ENCODE measurements at places on chromosomes 12 and 14.

DNA sequence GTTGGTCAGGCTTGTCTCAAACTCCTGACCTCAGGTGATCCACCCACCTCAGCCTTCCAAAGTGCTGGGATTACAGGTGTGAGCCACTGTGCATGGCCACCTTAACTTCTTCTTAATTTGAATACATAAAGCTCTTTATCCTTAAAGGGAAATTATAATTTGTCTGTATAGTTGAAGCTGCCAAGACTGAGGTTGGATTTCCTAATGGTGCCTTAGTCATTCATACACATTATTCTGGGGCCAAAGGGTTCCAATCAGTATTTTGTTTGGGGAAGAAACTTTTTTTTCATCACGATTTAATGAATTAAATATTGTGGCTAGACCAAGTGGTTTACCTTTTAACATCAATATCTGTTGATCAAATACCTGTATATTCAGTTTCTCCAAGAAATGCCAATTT is 135.9 kb downstream of the SYT1 start:
- peak; percentile 1 for DNase-seq

GRCh38 chr12:103530307-103531066 is 34.7 kb upstream of the C12orf42 start:
- no peak for DNase-seq

- DNase-seq: no peak
Observed at GRCh38 chr14:103508521-103509329, 13.9 kb downstream of the CKB start.

DNA sequence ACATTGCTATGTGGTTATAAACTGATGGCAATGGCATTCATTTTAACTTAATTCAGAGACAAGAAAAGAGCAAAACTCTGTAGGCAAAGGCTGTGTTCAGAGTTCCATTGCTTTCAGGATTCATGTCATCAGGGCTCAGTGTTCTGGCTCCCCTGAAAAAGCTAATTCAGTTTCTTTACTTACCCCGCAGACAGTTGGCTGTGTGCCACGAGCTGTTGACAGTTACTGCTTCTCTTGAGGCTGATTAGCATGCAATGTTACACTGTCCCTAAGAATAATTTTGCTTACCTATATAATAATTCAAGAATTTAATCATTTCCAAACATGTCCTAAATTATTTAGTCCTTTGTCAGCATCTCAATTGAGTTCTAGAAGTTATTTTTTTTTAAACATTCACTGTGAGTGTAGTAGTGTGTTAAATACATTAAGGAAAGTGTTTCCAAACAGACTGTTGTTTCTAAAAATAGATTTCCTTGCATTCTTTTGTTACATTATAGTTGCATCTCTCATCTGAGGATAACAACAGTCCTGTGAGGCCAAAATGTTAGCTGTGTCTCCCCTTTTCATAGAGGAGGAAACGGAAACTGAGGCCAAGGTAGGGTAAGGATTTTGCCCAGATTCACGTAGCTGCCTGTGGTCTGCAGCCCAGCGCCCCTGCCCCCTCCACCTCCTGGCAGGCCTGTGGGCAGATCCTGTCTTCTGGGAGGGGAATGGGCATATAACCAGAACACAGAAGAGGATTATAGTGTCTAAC is 98.6 kb downstream of the PELI2 start:
- peak; percentile 42 for DNase-seq

DNA sequence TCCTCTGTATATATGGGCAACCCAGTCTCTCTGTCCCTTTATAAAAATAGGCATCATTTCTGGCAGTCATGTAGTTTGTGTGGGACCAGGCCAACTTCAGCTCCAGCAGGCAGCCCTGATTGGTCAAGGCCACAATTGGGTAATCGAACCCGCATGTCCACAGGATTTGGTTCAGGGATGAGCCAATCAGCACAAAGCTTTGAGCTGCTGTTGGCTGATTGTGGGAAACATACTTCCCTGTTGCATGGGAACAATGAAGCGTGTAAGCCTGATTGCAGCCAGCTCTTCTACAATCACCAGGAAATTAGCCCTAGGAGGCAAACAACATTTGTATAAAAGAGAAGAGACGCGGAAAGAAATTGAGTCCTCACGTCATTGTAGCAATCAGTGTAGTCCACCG is 328.6 kb downstream of the PCNX1 start:
- peak; percentile 92 for DNase-seq

DNA sequence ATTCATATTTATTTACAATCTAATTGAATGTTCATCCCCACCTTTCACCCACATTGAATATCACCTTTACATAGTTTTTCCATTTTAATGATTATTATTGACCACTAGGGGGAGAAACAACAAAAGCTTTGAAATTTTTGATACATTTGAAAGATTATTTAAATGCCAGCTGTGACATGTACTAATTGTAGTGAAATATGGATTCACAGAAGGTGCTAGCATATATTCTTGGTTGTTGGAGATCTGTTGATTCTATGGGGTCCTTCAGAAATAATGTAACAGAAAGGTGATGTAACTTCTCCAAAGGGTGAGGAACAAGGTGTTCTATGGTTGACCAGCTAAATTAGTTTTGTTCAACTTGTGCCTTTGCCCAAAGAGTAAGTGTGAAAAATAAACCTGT is 22.4 kb upstream of the GPR33 start:
- peak; percentile 8 for DNase-seq

DNA sequence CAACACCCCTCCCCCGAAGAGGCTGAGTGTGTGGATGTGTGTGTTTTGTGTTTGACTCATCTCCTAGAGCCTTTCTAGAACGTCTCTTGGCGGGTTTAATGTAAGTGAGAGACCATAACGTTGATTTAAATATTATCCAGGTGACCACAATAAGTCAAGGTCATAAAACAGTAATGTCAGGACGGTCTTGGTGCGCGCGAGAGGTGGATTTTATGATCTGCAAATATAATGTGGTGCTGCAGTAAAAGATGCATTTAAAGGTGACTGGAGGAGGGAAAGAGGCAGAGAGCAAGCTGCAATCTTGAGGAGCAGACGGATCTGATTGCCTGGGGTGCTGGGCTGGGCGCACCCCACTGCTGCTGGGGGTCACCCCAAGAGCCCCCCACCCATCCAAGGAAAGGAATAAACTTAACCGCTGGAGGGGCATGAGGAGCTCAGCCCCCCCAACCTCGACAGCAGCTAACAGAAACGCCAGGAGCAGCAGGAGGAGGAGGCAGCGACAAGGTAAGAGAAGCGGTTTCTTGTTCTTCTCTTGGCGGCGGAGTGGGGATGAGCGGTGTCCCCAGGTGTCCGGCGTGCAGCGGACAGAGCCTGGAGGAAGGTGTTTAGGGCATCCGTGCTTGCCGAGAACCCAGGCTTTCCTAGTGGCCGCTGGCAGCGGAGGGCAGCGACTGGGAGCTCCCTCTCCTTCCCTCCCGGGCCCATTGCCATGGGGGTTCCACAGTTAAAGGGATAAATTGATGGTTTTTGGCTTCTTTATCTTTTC is 5.5 kb downstream of the HOXC10 start:
- no peak for DNase-seq

GRCh38 chr12:31118347-31119191 is 44.9 kb downstream of the DDX11 start:
- DNase-seq: no peak

DNA sequence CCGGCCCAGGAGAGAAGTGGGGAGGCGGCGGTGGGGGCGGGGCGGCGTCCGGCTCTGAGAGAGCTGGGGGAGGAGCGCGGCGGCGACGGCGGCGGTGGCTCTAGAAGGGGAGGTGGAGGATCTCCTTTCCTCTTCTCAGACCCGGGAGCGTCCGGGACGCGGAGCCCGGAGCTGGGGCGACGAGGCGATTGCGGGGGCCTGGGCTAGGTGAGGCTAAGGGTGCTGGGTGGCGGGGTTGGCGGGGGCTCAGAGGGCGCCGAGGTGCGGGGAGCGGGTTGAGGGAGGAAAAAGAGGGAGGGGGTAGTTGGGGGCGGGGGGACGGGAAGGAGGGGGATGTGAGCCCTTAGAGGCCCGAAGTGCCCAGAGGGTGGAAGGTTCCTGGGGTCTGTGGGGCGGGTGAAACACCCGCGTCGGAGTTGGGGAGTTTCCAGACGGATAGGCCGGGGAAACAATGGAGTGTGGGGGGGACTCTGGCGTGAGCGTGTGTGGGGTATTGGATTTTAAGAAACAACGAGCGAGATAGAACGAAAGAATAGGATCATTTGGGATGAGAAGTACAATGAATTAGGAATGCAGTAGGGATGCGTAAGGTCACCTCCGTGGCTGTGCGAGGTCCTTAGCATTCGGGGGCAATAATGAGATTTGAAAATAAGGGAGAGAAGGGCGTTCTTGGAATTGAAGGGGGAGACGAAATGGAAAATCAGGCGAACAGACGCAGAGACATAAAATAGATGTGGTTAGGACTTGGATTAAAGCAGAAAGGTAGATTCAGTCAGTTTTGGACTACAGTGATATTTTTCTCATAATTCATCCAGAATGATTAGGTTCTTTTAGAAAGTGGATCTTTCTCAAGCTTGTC is at the start of gene SPATS2:
Gene SPATS2, plus strand, starts transcription at position 82 of the 859 bp plus-strand sequence. CDS start 93,551 bp downstream, outside the sequence.
- DNase-seq: no peak

DNA sequence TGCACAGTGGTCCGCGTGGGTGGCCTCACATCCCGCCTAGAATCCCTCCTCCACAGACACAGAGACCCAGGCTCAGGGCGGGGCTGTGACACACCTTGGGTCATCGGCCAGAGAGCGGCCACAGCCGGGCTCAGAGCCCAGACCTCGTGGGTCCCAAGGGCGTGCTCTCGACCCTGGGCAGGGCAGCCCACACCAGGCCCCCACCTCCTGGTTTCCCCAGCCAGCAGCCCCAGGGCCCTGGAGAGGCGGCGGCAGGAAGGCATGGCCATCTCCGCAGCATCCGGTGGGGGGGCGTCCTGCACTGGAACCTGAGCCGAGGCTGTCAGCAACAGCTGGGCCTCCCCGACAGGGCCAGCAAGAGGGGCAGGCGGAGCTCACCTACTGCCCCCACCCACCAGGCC is 15.2 kb downstream of the JAG2 start:
- no peak for DNase-seq

- DNase-seq: no peak
Observed at GRCh38 chr14:54127526-54127925, 170.9 kb upstream of the BMP4 start.

GRCh38 chr12:92634202-92634601 is 68.6 kb upstream of the PLEKHG7 start:
- DNase-seq: no peak

DNA sequence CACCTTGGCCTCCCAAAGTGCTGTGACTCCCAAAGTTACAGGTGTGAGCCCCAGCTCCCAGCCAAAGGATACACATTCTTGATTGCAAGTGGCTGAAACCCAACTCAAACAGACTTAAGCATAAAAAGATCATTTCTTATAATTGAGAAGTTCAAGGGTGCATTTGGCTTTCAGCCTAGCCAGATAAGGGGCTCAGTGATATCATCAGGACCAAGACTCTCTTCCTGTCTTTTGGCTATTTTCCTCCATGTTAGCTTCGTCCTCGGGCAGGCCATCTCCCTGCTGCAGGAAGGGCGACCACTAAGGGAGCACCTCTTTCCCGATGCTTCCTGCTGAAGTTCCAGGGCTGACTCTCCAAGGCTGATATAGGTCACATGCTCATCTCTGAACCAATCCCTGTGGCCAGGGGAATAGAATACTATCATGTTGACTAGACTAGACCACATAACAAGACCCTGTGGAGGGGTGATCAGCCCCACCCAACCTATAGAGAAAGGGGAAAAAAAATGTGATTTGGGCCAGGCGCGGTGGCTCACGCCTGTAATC is 9.8 kb upstream of the KRT8 start:
- DNase-seq: no peak

GRCh38 chr14:101509730-101510371 is 51.4 kb upstream of the DIO3 start:
- DNase-seq: no peak

- DNase-seq: no peak
Observed at GRCh38 chr12:74515849-74516248, 21.8 kb upstream of the ATXN7L3B start.

DNA sequence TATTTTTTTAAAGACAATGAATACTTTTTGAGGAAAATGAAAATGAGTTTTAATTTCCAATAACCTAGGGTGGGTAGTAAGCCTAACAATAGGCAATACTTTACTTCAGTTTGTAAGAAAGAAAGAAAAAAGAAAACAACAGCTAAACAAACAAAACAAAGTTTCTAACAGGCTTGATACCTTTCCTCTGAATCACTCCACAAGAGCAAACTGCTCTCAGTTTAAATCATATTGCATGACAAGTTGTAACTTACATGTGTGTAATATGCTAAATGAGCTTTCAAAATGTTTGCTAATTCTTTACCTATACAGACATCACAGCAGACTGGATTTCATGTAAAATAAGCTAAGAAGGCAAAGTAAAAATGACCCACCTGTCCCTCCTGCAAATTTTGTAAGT is 6.7 kb upstream of the LMO3 start:
- DNase-seq: peak; percentile 20

DNA sequence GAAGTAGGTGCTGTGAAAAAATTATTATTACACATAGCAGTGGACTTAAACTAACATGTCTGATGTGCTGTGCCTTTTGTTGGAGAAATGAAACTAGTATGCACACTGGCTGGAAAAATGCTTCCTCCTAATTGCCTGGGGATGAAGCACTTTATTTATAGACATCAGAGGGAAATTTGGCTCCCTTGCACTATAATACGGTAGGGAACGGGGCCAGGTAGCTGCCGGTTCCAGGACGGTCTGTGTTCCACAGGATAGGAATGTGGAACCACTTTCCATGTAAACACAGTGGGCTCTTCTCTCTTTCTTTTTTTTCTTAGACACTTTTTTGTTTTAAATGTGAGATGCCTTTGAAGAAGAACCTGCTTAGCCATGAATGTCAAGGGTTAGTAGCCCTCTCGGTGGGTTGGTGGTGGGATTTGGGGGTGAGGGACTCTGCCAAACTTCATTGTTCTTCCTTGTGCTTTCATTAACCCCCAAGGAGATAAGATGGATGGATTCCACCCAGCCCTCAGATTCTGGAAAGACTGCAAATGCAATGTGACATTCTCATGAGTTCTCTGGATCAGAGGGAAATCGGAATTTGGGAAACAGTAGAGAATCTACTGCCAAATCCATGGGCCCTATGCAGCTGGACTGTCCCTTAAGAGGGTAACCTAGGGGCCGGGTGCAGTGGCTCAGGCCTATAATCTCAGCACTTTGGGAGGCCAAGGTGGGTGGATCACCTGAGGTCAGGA is 58.0 kb upstream of the GSC start:
- DNase-seq: no peak

- DNase-seq: no peak
Observed at GRCh38 chr12:106897082-106897481, 58.6 kb upstream of the TMEM263 start.

DNA sequence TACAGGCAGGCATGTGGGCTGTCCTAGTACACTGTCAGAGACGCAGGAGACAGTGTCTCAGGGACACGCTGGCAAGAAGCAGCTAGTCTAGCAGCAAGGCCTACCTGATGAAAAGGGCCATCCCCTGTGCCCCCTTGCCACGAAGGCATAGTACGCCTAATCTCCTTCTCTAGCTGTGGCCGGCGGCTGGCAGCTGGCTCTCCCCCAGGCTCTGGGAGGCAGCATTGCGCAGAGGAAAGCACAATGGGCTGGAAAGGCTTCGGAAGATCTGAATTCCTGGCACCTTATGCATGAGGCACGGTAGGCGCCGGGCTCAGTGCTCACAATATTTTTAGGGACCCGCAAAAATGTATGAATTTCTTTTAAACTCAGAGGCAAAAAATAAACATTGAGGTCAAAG is 16.0 kb upstream of the PLEKHH1 start:
- peak; percentile 17 for DNase-seq

- no peak for DNase-seq
Observed at GRCh38 chr12:72234886-72235285, 37.3 kb upstream of the TRHDE start.

GRCh38 chr14:100670753-100671049 is 56.0 kb upstream of the DLK1 start:
- DNase-seq: no peak

Data from AG10803 (cell line).